Globus pallidus (tissue), 1 donor: ENCODE measurements at places on chromosomes 3 and 15.

GRCh38 chr3:12222775-12223485 lies 64.2 kb upstream of the TIMP4 start:
- DNase-seq = no peak

DNA sequence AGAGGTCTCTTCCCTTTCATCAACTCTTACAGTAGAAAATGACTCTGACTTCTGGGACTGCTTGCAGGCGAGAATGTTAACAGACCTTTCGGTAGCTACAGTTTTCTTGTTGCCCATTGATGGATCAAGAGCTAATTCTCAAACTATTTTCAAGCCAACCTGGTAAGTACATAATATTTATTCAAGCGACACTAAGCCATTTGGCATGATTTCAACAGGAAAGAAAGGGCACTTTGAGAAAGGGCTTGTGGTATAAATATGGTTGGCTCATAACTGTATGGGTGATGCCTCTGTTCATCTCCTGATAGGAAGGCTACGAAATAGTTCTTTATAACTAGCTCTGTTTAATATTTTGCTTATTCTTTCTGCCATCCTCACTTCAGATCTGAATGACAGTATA lies 196.2 kb upstream of the CNTN4 start:
- no peak for DNase-seq

DNA sequence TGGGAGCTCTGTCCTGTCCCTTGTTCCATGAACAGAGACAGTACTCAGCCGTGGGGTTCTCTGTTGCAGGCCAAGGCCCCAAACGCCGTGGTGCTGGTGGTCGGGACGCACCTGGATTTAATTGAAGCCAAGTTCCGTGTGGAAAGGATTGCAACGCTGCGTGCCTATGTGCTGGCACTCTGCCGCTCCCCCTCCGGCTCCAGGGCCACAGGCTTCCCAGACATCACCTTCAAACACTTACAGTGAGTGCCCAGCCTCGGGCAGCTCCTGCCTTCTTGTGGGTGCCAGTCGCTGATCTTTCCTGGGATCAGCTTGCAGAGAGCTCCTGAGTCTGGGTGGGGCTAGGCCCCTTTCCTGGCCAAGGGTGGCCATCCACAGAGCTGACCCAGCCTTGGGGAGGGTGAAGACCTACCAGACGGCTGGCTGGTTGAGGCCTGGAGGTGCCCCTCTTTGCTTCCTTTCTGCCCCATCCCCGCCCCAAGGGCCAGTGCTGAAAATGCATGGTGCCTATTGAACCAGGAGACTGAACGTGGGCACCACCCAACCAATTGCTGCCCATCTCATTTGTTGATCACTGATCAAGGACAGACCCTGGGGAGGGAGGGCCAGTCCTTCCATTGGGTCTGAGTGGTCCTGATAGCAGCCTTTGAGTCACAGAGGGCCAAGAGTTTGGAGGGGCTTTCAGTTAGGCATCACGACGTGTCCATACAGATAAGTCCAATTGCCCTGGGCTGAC lies 106.9 kb downstream of the LRRK1 start:
- no peak for DNase-seq

- no peak for DNase-seq
These were observed 53.4 kb downstream of the ADAMTS9 start for GRCh38 chr3:64634417-64634816.

GRCh38 chr3:62036726-62037125 lies 336.6 kb downstream of the FEZF2 start:
- DNase-seq = no peak

GRCh38 chr15:75065851-75066509 lies 42.6 kb downstream of the PPCDC start:
- no peak for DNase-seq

GRCh38 chr3:50503504-50504342 lies at the start of gene CACNA2D2:
Gene CACNA2D2 (minus strand): TSS chr3:50503634. CDS start chr3:50503423, 211 bp downstream.
- peak; percentile 22 for DNase-seq

DNA sequence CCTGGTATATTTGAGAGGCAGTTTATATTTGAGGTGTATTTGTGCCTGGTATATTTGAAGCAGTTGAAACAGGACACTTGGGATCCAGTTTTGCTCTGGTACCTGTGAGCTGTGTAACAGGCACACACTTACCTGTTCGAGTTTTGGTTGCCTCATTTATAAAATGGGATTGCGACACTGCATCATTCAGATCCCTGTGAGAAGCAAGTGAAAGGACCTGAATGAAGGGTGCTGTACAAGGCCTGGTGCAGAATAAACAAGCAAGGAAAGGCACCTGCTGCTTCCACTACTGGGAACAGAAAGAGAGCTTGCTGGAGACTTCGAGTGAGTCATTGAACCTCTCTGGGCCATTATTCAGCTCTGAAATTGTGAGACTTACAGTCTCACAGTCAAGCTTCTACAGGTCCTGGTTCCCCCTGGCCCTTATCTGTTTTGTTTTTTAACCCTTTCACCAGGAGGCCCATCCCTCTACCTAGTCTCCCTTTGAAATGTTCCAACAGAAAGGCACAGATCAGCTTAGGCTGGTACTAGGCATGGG lies 11.5 kb downstream of the FETUB start:
- no peak for DNase-seq

DNA sequence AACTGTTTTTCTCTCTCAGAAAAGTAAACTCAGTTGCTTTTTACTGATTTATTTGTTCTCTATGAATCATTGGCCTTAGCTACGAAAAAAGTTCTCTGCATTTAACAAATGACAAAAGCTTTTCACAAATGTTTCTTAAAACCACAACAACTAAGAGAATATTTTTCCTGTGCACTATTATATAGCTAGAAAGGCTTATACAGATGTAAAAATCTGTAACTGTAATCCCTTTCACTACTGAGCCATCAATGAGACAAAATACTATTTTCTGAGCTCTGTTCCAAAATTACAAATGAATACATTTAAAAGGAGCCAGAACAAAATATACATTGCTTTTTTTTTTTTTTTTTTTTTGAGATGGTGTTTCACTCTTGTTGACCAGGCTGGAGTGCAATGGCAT lies 45.6 kb upstream of the PYGO1 start:
- no peak for DNase-seq

DNA sequence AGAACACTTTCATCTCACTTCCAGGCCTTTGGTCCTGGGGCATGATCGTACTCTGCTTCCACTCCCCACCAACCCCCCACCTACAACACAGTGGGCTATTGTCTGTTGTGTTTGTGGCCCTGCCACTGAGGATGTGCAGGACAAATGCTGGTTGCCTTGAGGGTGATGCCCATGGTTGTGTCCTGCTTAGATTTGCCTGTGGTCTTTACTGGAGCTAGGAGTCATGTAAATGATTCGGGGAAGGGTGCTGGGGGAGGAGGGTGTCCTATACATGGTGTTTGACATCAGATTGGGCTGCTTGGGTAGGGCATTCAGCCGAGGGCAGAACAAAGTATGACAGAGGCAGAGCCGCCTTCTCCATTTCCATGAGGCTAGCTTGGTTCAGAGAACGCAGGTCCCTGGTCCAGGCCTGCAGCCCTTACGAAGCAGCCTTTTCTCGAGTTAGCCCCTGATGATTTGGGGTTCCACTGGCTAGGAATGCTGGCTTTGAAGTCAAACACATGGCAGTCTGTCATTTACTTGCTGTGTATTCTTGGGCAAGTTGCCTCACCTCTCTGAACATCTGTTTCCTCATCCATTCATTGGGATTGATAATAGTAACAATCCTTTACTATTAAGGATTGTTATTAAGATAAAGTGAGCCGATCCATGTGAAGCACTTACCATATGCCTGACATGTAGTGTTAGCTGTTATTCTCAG lies 6.9 kb downstream of the CORO2B start:
- peak; percentile 88 for DNase-seq

DNA sequence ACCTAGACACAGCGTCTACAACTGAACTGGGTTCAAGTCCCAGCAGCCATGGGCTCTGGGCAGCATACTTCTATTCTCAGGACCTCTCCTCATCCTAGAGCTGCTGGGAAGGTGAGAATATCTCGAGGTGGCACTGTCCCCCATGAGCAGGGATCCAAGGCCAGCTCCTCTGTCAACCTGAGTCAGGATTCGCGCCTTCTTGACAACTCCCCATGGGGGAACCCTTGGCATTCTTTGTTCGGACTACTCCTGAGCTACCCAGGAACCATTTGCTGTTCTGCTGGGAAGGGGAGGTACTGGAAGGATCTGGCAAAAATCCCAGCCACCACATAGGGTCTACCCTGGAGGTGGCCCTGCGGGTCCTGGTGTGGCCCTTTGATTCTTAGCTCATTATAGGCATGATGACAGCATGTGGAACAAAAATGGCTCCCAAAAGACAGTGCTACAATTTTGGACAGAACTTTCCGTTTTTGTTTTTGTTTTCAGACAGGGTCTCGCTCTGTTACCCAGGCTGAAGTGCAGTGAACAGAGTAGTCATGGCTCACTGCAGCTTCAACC lies 22.3 kb downstream of the PLXNB1 start:
- DNase-seq = no peak

- no peak for DNase-seq
These were observed 19.6 kb upstream of the EPHB3 start for GRCh38 chr3:184541886-184542562.

DNA sequence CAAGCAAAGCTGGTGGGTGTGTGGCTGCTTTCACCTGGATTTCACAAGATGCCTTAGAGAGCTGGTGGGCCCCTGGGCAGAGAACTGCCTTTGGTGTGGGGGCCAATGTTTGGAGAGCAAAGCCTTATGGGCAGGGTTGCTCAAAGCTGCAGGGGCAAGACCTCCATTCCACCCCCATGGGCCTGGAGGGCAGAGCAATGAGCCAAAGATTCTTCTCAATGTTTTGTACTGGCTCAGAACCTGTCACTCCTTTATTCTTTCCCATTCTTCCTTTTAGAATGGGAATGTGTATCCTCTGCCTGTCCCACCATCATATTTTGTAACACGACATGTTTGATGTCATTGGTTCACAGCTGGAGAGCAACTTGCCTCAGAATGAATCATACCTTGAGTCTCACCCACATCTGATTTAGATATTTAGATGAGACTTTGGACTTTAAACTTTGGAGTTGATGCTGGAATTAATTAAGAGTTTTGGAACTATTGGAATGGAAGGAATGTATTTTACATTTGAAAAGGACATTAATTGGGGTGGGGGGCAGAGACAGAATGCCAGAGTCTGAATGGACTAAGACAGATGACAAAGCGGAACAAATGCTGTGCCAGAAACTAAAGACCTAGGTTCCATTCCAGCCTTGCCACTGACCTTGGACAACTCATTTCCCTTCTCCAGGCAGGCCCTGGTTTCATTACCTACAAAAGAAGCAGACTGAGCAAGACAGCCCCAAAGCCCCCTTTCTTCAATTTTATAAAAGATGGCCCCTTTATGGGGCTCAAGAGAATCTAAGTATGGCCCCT lies 72.9 kb downstream of the DAPK2 start:
- DNase-seq = no peak

- DNase-seq = no peak
These were observed 190.1 kb upstream of the LPP start for GRCh38 chr3:187963677-187964385.

- DNase-seq = no peak
These were observed 6.8 kb downstream of the CD96 start for GRCh38 chr3:111548756-111549155.

DNA sequence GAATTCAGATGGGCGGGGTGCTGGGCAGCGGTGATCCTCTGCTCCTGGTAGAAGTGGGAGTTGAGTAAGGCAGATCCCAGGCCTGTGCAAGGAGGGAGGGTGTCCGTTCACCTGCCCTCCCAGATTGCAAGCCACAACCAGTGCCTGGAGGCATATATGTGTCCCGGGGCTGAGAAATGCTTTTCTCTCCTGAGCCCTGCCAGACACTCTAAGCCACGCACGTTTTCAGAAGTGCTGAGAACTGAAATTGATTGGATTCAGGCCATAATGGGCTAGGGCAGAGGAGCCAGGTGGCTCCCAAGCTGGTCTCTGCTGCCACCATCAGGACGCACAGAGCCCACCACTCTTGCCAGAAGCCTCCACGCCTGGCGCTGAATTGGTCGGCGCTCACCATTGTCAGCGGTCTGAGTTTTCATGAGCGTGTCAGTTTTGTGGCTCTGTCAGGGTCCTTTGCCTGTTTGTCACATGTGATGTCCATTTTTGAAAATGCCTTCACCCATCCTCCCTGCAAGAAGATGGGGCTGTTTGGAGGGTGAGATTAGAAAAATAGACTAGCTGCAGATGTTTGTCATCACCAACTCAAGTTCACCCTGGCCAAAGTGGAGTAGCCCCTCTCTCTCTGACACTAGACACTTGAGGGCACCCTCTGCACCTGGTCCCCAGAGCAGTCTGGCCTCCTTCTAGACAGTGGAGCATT lies 15.4 kb upstream of the BFSP2 start:
- DNase-seq = peak; percentile 53

DNA sequence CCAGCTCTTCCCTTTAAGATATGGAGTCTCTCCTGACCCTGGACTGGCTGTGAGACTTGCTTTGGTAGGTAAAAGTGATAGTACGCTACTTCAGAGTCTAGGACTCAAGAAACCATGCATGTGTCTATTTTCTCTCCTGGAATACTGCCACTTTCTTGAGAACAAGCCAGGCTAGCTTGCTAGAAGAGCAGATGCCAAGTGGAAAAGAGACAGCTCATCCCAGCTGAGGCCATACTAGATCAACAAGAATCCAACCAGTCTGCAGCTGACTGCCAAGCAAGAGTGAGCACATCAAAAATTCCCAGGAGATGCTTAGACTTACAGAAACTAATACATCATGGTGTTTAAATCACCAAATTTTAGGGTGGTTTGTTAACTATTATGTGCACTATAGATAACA lies 208.3 kb upstream of the RBMS3 start:
- DNase-seq = no peak

DNA sequence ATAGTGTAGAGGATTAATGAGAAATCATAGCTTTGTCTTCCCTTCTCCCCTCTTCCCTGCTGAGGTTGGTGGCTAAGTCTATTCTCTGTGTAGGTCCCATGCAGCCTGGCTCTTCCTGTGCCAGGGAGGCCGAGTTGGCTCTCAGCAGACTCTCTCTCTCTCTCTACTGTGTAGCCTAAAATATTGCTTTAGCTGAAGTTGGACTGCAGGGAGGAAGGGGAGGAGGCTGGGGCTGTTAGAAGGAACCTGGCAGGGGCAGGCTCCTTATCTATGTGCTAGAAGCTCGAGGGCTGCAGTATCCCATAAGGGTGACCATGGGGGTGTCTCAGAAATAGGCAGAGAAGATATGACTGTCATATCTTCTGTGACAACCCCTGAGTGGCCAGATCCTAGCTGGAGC lies 160.8 kb downstream of the EPHB1 start:
- no peak for DNase-seq

DNA sequence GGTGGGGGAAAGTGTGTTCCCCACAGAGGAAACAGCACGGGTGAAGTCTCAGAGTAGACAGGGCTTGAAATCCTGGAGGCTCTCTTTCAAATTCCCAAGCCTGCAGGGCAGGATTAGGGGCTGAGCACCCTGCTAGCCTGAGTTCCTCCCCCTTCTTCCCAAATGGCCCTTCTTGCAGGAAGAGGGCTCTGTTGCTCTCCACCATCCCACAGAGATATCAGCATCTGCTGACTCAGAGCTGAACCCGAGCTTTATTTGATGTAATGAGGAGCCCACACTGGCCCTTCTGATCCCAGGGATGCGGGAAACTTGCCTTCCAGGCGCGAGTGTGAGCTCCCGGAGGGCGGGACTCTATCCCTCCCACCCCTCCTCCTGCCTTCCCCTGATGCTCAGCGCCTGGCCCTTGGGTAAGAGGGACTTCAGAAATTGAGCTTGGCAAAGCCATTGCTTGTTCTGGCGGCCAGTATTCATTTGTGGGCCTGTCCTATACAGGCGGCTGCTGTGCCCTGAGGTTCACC lies 1.4 kb upstream of the STRA6 start:
- no peak for DNase-seq

GRCh38 chr3:188108703-188109412 lies 45.1 kb upstream of the LPP start:
- DNase-seq = no peak
